T-helper 22 cell (primary cell): ENCODE measurements at places on chromosomes 16 and 17.
A peak's percentile ranks its signal among the peaks of the same experiment; 100 is the strongest.

DNA sequence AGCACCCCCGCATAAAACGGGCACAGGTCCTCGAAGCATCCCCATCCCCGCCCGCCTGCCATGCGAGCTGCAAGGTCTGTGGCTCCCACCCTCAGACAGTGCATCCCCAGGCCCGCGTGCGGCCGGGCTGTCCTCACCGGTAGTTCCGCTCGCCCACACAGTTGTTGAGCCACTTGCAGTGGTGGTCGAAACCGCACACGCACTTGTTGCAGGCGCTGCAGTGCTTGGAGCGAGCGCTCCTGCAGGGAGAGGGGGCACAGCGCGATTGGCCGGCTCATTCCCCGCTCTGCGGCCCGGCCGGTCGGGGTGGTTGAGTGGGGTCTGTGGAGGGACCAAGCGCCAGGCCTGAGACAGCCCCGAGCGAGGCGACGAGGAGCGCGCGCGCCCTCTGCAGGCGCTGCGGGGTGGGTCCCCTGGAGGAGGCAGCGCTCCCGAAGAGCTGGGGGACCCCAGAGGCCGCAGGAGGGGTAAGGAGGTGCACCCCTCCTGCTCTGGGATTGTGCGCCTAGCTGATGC, 6.0 kb upstream of the TPPP3 start:
- no peak for DNase-seq

DNA sequence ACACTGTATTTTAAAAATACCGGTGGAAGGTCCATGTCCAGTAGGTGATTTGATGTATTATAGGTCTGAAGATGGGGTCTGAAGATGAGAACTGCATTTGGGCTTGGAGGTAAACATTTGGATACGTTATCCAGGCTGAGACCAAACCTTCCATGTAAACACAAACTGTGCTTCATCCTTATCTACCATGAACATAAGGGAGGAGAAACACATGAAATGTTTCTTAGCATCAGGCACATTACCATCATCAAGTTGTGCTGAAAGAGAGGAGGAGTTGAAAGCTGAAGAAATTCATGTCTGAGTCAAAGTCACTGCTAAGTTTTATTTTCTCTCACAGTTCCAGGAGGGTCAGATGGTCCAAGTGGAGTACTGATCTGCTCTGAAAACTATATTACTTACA, 11.4 kb downstream of the SF3B3 start:
- DNase-seq: no peak

- peak; percentile 54 for DNase-seq
Observed at GRCh38 chr17:80720610-80721577, 176.3 kb downstream of the RPTOR start.

DNA sequence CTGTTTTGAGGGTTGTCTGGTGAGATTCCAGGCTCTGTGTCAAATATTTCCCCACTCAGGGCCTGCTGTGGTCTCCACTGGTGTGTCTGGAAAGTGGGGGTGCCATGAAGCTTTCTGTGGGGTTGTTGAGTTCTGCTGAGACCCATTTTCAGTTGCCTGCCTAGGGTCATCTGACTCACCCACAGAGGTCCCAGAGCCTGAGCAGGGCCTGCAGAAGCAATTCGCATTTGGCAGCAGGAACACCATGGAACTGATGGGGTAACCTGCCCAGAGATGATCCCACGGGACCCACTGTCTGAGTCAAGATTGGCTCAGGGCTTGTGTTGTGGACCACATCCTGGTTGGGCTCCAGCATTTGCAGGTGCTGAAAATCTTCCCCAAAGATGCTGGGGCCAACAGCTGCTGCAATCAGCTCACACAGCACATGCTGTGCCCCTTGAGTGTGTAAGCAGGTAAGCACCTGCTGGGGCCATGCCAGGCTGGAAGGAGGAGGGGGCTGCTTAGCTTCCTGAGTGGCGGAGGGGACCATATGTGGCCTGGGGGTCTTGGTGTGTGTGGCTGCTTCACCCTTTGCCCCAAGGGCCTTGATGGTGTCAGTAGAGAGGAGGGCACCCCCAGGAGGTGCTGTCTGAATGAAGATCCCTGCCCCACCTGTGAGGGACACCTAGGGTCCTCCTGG, 1726.1 kb downstream of the TP53TG3F start:
- DNase-seq: no peak

GRCh38 chr17:5399767-5400166, 19.7 kb downstream of the NUP88 start:
- no peak for DNase-seq
